NCI-H526 treated with DMSO at 0.1 percent for 48 hours (cell line): ENCODE measurements at places on chromosomes 5 and 9.
A peak's percentile ranks its signal among the peaks of the same experiment; 100 is the strongest.

DNA sequence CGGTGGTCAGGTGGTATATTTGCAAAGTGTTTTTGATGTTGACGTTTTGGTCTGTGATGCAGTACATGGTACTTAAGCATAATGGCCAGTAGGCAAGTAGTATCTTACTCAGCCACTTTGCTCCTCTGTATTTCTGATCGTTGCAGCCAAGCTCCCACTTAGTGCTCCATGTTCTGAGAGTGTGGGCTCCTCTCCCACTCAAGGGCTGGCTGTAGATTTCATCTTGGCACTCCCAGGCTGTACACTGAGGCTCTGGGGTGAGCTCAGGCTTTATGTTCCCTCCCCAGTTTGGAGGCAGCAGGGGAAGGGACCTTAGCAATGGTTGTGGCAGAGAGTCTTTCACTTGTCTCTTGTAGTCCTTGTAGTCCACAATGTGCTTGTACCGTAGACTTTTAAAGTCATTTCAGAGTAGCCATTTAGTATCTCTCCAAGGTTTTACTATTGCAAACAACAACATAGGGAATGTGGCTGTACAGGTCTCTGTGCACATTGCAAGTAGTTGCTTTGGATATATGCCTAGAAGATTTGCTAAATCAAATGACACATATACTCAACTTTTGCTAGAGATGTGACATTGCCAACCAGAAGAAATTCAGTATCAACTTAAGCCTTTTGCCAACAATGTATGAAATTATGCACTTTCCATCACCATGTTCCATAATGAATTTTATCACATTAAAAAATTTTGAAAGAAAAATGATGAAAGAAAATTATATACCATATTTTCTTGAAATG, 304.3 kb upstream of the CTNND2 start:
- DNase-seq: no peak

- DNase-seq: no peak
Measured at GRCh38 chr9:109092051-109092580, 27.6 kb downstream of the TMEM245 start.

- peak; percentile 7 for DNase-seq
Measured at GRCh38 chr9:98958271-98958984, 14.7 kb downstream of the COL15A1 start.

DNA sequence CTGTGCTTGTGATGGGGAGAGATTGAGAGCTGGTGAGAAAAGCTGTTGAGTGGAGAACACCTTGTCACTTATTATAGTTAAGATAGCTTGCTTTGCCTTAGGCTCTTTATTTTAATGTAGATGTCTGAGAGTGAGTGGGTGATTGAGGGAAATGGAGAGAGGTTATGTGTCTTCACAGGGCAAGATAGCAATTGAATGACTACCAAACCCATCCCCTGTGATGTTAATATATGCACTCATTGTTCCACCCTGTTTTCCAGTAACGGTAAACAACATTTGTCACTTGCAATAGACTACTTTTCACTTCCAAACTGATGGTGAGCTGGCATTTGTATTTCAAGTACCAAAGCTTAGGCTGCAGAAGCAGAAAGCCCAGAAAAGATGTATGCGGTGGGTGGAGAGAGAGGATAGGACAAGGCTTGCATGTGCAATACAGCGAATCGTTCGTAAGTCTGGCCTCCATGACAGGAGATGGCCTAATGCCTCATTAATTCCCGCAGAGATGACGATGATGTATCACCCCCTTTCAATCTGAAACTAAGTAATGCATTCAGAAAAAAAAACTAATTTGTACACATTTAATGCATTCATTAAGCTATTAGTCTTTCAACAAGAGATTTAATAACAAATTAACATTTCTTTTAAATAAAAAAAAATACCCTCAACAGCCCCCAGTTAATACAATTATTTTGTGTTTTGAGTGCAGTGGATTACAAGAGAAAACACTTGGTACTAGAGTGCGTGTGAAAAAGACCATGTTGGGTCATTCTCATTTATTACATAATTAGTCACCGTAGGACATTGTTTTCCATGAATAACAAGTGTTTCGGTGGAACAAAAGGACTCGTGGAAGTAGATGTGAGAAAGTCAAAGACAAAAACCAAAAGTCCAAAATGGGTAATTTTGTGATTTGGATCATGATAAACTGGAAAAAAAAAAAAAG, 699.0 kb downstream of the BRINP1 start:
- no peak for DNase-seq

DNA sequence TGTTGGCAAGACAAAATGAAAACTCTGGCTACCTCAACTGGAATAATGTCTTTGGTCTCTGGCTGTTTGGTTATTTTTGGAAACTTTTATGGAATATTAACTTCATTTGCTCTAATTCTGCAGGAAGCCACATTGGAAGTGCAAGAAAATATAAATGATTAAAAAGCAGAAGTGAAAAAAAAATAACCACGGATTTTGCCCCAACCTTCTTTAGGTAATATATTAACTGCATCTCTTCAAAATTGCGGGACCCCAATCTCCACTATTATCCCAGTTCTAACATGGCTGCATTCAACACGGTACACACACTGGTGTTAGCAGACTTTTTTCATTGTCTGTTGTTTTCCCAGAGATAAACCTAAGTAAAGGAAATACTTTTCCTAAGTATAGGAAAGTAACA, 23.0 kb downstream of the GLIS3 start:
- no peak for DNase-seq

DNA sequence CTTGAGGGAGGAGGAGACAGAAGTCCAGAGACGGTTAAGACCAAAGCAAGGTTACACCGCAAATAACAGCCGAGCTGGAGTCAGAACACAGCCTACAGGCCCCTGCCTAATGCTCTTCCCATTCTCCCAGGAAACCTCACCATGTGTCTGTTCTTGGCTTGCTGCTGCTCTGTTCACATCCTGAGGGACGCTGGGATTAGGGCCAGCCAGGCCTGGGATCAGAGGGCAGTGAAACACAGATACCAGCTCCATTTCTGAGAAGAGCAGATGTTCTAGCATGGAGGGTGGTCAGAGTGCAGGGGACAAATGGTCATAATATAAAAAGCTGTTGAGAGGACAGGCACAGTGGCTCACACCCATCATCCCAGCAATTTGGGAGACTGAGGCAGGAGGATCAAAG, 124.8 kb upstream of the LARP1 start:
- DNase-seq: no peak

DNA sequence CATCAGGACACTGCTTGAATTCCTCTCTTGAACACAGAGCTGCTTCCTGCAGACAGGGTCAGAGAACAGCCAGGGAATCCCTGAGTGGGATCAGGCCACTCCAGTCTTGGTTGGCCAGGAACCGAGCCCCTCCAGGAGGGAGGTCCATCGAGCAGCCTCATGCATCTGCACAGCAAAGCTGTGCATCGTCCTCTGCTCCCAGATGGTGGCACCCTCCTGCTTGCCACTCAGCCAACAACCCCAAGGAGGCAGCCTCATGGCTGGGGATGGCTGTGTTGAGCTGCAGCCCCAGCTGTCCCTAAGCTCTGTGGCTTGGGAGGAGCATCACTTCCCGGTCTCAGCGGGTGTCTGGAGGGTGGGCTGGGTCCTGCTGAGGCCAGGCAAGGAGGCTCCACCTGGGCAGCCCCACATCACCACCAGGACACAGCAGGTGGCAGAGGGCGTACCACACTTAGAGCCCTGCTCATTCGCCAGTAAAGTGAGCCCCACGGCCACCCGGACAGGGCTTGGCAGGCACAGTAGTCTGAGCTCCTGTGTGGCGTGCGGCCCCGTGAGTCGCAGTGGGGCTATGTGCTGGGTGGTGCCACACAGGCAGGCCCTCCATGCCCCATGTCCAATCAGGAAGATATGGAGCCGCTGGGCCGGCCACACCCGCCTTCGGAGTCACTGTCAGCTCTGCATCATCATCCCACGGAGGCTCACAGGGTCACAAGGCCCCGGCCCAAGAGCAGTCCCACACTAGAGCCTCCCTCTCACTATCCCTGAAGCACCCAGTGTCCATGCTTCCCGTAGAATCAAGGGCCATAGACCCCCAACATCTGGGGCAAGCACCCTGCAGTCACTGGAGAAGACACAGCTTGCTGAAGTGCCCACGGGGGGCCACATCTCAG, 11.9 kb downstream of the LPCAT1 start:
- no peak for DNase-seq

GRCh38 chr9:6552033-6552432, 93.5 kb downstream of the GLDC start:
- no peak for DNase-seq

DNA sequence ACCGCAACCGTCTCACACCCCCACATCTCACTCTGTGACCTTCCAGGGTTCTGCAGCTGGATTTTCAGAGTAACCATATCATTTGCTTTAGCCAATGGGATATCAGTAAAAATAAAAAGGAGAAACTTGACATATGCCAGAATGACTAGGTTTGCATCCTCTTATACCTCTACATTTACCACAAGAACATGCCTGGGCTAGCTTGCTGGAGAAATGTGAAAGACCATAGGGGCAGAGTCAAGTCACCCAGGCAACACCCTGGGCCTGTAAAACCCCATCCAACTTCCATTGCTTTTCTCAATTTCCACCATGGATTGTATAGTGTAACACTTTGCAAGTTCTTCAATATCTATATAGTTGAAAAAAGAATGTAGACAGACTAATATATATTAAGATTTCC, 731.1 kb downstream of the PTPRD start:
- DNase-seq: no peak

GRCh38 chr5:53481159-53481886, 894 bp downstream of the FST start:
- DNase-seq: no peak

- peak; percentile 6 for DNase-seq
Measured at GRCh38 chr5:130112246-130112645, 208.0 kb downstream of the CHSY3 start.

DNA sequence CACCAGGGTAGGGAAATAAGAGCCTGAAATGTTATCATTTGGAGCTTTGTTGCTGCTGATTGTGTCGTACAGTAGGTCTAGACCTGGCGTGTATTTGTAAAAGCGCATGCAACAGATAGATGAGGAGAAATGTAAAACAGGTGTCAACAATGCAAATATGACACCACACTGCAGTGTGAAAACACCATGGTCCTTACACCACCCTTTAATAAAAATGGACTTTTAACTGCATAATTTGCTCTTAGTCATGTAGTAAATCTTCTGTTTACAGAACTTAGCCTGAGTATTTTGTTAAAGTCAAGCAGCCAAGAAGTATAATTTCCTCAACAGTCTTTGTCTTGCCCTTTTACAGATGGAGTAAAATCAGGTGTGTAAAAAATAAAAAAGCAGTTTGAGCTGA, 13.9 kb downstream of the PCBD2 start:
- DNase-seq: peak; percentile 8

GRCh38 chr5:167071981-167072610, 1219.3 kb upstream of the WWC1 start:
- DNase-seq: no peak

GRCh38 chr9:71624728-71625127, 143.6 kb downstream of the CEMIP2 start:
- no peak for DNase-seq

GRCh38 chr5:143258559-143259253, 144.8 kb downstream of the NR3C1 start:
- DNase-seq: no peak

GRCh38 chr9:135344523-135344901, 135.1 kb upstream of the PPP1R26 start:
- DNase-seq: no peak

- no peak for DNase-seq
Measured at GRCh38 chr5:97266576-97266975, 83.5 kb upstream of the RIOK2 start.

- no peak for DNase-seq
Measured at GRCh38 chr9:19939734-19940278, 151.0 kb upstream of the SLC24A2 start.

GRCh38 chr9:131530546-131530919, 530 bp downstream of the UCK1 start:
- DNase-seq: no peak

DNA sequence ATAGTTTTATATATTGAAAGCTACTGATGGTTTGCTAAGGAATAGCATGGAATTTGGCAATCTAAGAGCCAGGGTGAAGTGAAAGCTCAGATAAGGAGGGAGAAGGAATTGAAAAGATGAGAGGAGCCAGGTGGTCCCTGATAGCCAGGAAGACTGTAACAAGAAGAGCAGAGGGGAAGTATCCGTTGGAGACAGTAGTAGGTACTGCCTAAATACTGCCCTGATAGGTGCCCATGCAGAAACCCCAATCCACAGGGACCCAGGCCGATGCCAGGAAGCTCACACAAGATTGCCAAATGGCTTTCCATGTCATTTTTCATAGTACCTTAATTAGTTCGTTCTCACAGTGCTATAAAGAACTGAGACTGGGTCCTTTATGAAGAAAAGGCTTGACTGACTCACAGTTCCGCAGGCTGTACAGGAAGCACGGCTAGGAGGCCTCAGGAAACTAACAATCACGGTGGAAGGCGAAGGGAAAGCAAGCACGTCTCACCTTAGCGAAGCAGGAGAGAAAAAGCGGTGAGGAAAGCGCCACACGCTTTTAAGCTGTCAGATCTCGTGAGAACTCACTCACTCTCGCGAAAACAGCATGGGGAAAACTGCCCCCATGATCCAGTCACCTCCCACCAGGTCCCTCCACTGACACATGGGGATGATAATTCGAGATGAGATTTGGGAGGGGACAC, 13.0 kb downstream of the ACTL7B start:
- DNase-seq: no peak

DNA sequence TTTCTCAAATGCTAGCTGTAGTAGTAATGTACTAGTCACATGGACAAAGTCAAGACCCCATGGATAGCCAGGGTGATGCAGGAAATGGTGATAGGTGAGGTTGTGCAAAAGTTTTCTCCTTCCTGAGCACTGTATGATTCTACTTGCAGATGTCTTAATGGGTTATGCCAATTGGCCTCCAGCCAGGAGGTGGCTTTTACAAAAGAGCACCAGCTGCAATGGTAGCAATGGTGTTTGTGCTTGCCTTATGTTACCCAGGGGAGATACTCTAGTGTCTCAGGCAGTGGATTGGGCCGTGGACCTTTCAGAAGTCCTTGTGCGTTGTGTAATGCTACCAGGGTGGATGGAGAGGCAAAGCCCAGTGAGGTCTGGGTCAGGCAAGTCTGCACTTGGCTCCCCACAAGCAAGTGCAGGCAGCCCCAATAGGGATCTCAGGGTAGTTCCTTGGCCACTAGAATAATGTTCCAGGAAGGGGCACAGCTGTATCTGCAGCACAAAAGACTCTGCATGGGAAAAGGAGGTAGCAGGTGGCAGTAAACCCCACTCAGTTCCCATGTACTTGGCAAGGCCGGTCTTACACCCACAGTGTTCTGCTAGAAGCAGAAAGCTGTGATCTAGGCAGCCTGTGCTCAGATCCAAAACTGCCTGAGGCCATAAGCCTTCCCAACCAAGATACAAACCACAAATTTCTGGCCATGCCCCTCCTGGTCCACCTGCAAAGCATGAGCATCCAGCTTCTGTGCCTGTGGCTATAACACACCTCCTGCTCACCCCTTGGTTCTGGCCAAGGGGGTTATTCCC, 46.4 kb upstream of the EDIL3 start:
- DNase-seq: no peak
